Upper lobe of left lung (tissue), 6 donors: ENCODE measurements at places on chromosomes 2 and 18. TPM values are rescaled to one million over a fixed set of nuclear protein-coding genes. Genes with fewer than 3 reads are reported as not detected.

The MORN2 gene
- total RNA-seq: 13.1 TPM

The GKN1 gene
- total RNA-seq: not detected

The VSNL1 gene
- total RNA-seq: 0.33 TPM

The CDK15 gene
- total RNA-seq: 1.0 TPM

The ZC3H15 gene
- 44.2 TPM for total RNA-seq

The SDC1 gene
- total RNA-seq: 161 TPM

The LOXL3 gene
- total RNA-seq: 3.6 TPM

The ME2 gene
- 46.1 TPM for total RNA-seq

The RNF125 gene
- total RNA-seq: 3.3 TPM

The COLEC11 gene
- total RNA-seq: 0.89 TPM

The COBLL1 gene
- 88.8 TPM for total RNA-seq

The UGT1A8 gene
- total RNA-seq: not detected

The ACAA2 gene
- total RNA-seq: 68.1 TPM

The DCDC2C gene
- not detected for total RNA-seq

The ECEL1 gene
- total RNA-seq: not detected

The NEU2 gene
- not detected for total RNA-seq

The LONRF2 gene
- 7.9 TPM for total RNA-seq

The HAAO gene
- 4.9 TPM for total RNA-seq

The TEX51 gene
- not detected for total RNA-seq

The TMEM200C gene
- total RNA-seq: not detected

The FLACC1 gene
- total RNA-seq: 19.4 TPM

The LOXHD1 gene
- 1.2 TPM for total RNA-seq

The SLC14A1 gene
- total RNA-seq: 6.8 TPM

The ALPP gene
- total RNA-seq: 59.1 TPM

The KIF3C gene
- total RNA-seq: 2.5 TPM

The CENPA gene
- total RNA-seq: 8.4 TPM

The LBX2 gene
- 8.4 TPM for total RNA-seq

The RNF152 gene
- 21.3 TPM for total RNA-seq

The LIMS1 gene
- 51.3 TPM for total RNA-seq

The EPHA4 gene
- total RNA-seq: 14.6 TPM

The CCDC102B gene
- 20.9 TPM for total RNA-seq

The GRP gene
- 2.3 TPM for total RNA-seq

The E2F6 gene
- total RNA-seq: 15.8 TPM
